KBM-7 (cell line): ENCODE measurements at places on chromosomes 5 and 9.

DNA sequence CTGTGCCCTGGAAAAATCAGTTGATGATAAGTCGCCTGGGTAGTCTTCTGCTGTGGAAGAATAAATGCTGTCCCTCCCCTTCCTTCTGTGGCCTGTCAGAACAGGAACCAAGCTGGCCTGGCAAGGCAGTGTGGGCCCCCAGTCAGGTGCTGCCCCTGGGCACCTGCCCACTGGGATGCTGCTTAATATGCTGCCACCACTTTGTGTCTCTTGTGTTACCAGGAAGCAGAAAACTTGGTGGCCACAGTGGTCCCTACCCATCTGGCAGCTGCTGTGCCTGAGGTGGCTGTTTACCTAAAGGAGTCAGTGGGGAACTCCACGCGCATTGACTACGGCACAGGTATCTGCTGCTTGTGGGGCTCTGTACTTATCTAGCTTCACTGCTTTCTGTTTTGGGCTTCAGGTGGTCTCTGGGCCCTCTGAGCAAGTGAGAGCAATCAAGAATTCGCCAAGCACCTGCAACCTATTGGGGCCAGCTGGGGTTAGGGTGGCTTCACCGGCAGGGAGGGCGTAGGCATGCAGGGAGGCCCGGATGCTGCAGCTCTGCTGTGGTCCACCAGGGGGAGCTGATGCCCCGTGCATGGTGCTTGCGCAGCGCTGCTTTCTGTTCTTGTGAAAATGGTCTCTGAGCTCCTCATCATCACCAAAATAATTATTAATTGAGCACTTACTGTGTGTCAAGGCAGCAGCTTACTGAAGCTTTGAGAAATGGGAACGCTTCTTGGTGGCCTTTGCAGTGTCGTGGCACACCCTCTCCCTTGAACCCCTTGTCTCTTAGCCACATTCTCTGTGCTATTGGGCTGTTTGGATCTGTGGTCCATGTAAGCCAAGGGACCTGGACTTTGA is 20.3 kb downstream of the PTPA start:
- peak; percentile 81 for DNase-seq

GRCh38 chr9:21695874-21696341 is 106.5 kb upstream of the MTAP start:
- no peak for DNase-seq

DNA sequence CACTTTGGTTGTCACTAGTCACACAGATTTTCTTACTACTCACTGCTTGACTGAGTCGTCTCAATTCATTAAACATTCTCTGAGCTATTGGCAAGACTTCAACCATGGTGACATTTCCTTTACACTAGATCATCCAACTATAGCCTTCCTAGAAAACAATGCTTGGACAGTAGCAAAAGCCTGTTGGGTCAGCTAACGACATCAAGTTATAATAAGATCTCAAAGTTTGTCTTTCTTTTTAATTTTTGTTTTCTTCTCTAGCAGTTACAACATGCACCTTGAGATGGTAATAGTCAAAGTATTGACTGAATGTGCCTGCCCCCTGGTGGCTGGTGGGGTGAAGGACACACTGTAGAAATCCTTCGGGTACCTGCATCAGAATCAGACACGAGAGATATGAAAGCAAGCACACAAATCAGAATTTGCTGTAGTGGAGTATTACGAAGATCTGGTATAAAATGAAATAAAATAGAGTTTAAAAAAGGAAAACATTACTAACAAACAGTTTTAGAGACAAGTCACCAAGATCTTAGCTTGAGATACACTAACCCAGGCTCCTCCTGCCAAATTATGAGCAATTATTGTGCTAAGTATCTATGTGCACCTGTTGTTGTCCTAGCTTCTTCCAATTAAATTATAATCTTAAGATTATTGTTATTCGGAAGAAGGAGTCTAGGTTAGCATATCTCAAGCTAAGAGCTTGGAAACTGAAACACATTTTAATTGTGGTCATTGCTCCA is 81.2 kb downstream of the ARL15 start:
- DNase-seq, result peak; percentile 72

- no peak for DNase-seq
Measured at GRCh38 chr5:73780302-73781080, 154.5 kb downstream of the ARHGEF28 start.

DNA sequence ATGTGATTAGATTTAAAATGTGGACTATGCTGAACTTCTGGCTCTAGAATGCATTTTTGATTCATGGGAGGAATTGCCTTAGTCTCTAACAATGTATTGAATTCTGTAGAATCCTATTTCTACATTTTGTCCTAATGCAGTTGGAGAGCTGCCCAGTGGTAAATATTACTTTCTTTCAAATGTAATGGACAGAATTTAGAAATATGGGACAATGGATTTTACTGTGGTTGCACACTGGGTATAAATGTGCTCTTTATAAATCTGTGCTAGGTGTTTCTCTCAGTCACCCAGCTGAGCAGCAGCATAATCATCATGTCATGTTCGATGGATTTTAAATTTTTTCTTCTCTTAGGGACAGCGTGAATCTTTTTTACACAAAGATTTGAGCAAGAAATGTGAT is 141.7 kb downstream of the ADGRV1 start:
- DNase-seq, result no peak

DNA sequence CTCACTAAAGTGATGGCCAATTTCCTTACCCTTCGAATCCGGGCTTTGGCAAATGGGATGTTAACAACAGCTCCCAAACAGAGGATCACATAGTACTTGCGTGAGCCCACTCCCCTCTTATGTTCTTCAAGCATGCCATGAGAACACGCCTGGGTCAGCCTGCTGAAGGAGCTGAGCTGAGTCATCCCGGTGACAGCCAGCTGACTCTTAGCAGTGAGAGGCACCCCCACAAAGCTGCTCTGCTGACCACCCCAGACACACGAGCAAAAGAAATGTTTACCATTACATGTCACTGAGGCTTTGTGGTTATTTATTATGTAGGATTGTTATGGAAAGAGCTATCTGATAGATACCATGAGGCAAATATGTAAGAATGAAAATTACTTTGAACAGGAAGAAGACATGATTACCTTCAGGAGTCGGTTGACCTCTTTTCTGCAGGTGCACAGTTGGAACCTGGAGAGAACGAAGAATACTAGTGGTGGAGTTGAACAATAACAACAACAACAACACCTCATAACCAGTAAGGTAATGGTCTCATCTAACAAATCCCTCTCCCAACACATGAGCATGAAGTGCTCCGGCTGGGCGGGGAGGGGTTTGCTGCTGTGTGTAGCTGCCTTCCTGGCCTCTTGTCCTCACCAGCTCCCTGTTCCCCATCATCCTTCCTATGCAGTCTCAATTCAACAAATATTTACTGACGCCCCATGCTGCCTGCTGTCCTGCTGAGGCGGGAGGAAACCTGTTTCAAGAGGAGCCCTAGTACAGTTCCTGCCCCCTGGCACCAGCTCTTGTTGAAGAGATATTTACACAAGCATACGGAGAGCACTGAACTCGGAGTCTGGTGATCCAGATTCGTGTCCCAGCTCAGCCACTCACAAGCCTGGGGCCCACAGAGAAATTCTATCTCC is 69.4 kb upstream of the LHFPL2 start:
- no peak for DNase-seq

DNA sequence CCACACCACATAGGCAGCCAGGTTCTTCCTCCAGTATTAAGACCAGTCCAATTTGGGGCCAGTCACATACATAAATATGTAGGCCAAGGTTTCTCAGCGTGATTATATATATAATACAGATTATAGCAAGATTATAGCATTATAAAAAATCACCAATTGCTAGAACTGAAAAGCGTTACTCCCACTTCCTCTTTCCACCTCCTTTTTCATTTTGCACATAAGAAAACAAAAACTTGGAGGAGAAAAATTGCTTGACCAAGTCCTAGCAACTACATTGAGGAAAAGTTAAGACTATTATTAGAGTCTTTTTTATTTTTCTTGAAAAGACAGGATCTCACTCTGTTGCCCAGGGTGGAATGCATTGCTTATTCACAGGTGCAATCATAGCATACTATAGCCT is 262.7 kb upstream of the KCNN2 start:
- no peak for DNase-seq

- no peak for DNase-seq
Measured at GRCh38 chr9:92598382-92598781, 62.6 kb upstream of the ECM2 start.

GRCh38 chr5:157025093-157025698 is 33.7 kb downstream of the HAVCR1 start:
- DNase-seq, result no peak

GRCh38 chr5:179778591-179778990 is 15.2 kb upstream of the LTC4S start:
- no peak for DNase-seq

- no peak for DNase-seq
Measured at GRCh38 chr5:90557391-90557790, 1.2 kb upstream of the ADGRV1 start.

DNA sequence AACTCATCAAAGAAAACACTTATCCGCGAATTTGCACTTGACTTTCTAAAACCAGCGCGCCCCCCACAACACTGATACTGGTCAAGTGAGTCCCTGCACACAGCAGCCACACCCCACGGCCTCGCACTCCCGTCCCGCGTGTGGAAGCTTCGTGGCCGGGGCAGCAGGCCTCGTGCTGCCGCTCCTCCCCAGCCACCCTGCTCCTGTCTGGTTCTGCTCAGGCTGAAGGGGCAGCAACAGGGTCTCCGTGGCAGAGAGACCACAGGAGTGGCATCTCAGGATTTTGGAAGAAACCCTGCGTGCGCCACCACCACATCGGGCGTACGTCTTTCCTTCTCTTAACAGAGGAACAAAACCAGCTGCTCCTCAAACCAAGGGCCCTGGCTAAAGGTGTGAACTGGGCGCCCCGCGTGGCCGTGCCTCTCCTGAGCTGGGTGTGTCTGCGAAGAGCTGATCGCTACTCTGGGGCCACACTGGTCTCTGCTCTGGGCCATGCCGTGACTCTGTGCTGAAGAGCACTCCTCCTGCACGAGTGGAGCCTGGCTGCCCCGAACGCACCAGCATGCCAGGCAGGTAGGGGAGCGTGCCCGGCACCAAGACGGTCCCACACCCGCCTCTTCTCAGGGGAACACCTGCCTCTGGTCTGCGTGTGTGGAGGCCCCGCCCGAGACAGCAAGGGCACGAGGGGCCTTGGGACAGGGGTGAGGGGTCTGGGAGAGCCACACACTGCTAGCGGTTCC is 17.4 kb upstream of the LHX3 start:
- DNase-seq, result no peak

GRCh38 chr5:173670130-173670651 is 53.7 kb upstream of the BOD1 start:
- DNase-seq, result no peak

- no peak for DNase-seq
Measured at GRCh38 chr5:111929867-111930266, 172.9 kb upstream of the NREP start.

- no peak for DNase-seq
Measured at GRCh38 chr9:87441251-87441650, 56.4 kb upstream of the DAPK1 start.

DNA sequence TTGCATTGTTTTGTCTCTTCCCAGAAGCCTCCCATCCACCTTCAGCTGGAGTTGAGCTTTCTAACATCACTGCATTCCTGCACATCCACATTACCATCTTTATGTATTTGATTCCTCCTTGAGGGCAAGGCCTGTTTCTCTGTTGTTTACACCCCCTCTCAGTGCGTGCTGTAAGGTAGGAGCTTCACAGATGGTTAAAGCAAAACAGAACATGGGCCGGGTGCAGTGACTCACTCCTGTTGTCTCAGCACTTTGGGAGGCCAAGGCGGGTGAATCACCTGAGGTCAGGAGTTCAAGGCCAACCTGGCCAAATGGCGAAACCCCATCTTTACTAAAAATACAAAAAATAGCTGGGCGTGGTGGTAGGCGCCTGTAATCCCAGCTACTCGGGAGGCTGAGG is 110.9 kb downstream of the KCNIP1 start:
- DNase-seq, result no peak

DNA sequence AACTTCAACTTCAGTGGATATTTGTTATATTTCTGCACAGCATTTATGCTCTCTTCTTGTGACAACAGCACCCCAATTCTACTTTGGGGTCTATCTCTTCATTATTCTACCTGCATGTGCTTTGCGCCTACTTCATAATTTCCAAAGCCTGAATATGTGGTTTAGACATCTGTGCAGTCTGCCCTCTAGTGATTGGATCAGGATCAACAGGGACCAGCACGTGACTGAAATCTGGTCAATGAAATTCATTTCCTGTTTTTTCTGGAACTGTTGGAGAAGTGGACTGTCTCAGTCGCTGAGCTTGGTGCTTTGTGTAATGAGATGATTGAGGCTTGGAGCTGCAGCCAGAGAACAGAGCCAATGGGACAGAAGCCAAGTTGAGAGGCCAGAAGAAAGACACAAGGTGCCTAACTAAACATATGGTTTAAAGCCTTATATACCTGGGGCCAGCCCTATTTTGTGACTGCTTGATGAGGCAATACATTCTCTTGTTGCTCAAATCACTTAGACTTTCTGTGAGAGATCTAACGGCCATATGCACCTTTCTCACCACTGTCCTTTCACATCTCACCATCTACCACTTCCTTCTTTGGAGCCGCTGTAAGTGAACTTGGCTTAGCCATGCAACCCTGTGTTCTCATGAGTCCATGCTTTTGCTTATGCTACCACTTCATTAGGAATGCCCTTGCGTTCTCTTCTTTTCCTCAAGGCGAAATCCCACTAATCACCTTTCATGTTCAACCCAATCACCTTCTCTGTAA is 68.8 kb upstream of the PPP2R2B start:
- peak; percentile 75 for DNase-seq

DNA sequence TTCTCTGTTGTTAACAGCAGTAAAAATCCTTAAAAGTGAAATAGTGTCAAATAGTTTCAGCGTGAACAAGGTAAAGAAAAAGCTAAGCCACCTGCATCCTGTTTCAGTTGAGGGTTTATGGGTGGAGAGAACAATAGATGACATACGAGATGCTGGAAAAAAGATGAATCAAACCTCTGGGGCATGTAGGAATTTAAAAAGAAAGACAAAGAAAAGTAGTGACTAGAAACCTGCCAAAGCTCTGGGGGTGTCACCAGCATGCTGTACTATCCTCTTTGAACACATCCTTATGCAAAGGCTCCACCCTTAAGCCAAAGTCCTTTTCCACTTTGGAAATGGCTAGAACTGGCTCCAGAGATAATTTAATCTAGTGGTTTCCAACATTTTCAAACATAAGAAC is 22.2 kb downstream of the SCAI start:
- DNase-seq, result no peak

DNA sequence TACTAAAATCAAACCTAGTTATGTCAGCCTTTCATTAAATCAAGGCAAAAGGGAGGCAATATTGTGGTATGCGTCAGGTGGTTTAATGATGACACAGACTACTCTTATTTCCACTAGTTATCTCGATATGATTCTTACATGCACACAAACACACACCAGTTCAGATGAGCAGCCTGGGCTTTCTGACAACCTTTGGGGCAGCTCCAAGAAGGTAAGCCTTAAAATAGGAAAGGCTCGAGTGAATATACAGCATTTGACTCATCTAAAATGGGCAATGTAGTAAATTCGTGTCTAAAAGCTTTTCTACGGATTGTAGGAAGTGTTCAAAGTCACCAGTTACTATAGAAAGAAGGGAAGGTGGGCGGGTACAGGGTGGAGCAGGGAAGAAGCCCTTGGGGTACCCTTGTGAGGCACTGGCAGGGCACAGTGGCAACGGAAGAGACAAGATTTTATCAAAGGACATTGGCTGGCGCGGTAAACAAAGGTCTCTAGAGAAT is 1.9 kb downstream of the ANKH start:
- no peak for DNase-seq

- no peak for DNase-seq
Measured at GRCh38 chr5:112581811-112582320, 155.8 kb upstream of the APC start.

- DNase-seq, result peak; percentile 81
Measured at GRCh38 chr5:149381986-149382338, 2.9 kb upstream of the IL17B start.
